ENCODE measurements at places on chromosomes 7 and 10. TPM values are rescaled to one million over a fixed set of nuclear protein-coding genes. Genes with fewer than 3 reads are reported as not detected.

CYP2E1 gene
- total RNA-seq: 0.19 TPM

SLC18A3 gene
- total RNA-seq: not detected

SH2D4B gene
- not detected for total RNA-seq

ETV1 gene
- total RNA-seq: 3.6 TPM

Measured in A549 treated with DMSO at 1 μM for 4 hours (cell line).